ENCODE measurements at places on chromosomes 4 and X.

- DNase-seq: no peak
These were observed 33.6 kb downstream of the ELOVL6 start for GRCh38 chr4:110164856-110165255.

DNA sequence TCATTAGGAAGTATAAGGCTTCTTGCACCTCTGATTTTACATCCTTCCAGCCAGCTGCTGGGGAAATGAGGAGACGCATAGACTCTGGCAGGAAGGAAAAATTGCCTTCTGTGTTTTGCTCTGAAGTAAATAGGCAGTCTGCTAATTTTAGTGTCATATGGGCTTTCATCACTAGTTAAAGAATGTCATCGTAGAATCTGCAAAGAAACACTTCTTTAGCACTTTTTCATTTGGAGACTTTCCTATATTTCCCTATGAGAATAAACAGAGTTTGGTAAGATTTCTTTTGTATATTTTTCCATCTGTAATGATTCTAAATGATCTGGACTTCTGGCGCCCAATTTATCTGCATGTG, 3.3 kb downstream of the ADGRL3 start:
- no peak for DNase-seq

GRCh38 chr4:6806924-6807626, 24.5 kb downstream of the KIAA0232 start:
- no peak for DNase-seq

GRCh38 chr4:172134521-172134920, 321.3 kb downstream of the GALNTL6 start:
- no peak for DNase-seq

GRCh38 chrX:9534686-9535085, 69.8 kb downstream of the TBL1X start:
- no peak for DNase-seq

DNA sequence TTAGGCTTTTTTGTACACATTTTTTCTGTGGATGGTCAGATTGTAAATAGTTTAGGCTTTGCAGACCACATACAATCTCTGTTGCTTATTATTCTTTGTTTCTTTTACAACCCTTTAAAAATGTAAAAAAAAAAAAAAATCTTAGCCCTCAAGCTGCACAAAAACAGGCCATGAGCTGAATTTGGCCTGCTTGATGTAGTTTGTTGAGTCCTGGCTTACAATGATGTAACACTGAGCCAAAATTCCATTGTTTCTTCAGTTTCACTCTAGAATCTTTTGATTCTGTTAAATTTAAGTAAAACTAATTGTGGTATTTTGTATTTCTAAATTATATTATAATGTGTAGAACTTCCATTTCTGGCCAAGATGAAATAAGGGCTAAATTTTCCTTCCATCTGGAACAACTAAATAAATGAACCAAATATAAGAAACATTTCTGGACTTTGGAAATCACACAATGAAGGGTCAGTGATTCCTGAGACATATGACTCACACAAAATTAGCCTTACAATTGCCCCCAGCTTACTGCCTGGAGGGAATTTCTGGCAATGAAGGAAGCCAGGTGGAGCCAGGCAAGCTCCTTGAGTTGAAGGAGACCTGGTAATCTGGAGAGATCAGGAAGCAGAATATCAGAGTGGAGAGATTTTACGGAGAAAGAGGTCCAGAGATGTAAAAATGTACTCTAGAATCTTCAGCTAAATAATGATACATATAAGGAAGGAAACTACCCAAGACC, 29.8 kb downstream of the IQCM start:
- no peak for DNase-seq

GRCh38 chr4:84264652-84265051, 234.4 kb downstream of the NKX6-1 start:
- no peak for DNase-seq

- DNase-seq: no peak
These were observed 24.4 kb upstream of the PIGA start for GRCh38 chrX:15359701-15360100.

- DNase-seq: no peak
These were observed 146.0 kb downstream of the STIM2 start for GRCh38 chr4:27006646-27007045.

DNA sequence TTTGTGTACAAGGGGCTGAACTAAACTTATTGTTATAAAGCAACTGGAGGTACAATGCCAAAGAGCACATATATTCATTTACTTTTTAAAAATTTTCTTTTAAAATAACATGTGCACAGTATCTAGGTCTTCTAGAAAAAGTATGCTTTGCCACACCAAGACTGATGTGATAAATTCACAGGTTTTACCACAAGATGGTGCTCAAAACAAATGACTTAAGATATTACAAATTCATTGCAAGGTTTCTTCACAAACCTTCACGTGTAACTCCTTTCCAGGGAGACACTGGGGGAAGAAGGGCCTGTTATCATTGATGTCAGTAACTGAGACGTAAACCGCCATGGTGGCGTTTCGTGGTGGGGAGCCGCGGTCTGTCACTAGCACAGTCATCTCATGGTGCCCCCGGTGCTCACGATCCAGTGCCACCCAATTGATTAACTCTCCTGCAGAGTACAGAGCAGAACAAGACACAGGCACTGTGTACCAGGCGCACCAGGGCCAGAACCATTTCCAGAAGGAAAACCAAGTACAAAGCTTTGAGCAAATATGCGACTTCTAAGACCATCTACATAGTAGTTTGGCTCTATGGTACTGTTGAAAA, 162.2 kb downstream of the DCHS2 start:
- no peak for DNase-seq

- DNase-seq: no peak
These were observed 99.1 kb upstream of the AFAP1 start for GRCh38 chr4:8038719-8039251.

DNA sequence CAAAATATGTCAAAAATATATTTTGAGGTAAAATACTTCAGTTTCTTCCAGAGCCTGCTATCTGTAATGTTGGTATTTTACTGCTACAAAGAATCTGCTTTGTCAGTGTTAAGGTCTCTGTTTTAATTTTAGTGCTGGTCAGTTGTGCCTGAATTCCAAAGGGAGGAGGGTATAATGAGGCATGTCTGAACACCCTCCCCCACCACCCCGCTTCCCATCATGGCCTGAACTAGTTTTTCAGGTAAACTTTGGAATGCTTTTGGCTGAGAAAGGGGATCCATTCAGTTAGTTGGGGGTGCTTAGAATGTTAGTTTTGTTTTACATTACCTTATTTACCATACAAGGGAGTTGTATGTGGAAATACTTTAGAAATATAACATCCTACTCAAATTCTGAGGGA, 158.5 kb downstream of the MID1IP1 start:
- no peak for DNase-seq

DNA sequence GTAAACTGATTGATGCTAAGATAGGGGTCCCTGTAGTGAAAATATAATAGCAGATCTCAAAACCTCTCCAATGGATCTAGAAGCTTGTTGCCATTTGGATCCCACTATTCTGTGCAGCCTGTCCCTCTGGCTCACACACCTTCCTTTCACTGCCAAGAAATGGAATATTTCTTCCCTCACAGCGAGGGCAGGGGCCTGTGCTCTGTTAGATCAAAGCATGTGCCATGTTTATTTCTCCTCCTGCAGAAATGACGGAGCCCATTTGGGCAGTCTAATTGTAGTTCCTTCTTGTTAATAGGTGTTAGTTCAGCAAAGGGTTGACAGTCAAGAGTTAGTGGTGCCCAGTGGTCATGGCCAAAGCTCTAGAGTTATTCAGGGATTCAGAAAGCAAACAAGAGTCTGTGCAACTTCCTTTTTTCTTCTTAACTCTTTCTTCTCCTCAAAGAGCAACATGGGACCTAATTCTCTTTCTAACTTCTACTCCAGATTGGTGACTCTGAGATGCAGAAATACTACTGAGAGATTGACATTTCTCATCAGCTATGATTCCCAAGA, 106.8 kb downstream of the STOX2 start:
- no peak for DNase-seq

- peak; percentile 90 for DNase-seq
These were observed 104.0 kb downstream of the FAM53A start for GRCh38 chr4:1579901-1580691.

DNA sequence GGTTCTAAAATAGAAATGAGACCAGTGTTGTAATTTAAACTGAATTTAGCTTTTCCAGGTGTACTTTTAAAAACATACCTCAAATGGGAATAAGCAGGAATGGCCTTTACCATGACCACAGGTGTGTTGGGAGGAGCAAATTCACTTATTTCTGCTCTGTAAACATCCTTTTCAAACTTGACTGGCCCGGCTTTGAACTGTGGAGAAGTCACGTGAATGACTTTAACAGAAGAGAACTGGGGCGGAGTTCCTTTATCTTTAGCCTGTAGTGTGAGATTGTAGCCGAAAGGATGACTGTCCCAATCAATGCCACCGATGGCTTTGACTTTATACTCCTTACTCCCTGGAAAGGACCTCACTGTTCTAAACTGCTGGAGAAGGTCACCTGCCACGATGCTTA, 15.1 kb downstream of the FAT1 start:
- no peak for DNase-seq

GRCh38 chr4:98502031-98502430, 156.4 kb downstream of the TSPAN5 start:
- no peak for DNase-seq

GRCh38 chrX:132958091-132958703, at the start of gene HS6ST2:
TSS of gene HS6ST2 (minus strand) at chrX:132958629.
- no peak for DNase-seq

- no peak for DNase-seq
These were observed 79.7 kb downstream of the KIT start for GRCh38 chr4:54737421-54737820.

DNA sequence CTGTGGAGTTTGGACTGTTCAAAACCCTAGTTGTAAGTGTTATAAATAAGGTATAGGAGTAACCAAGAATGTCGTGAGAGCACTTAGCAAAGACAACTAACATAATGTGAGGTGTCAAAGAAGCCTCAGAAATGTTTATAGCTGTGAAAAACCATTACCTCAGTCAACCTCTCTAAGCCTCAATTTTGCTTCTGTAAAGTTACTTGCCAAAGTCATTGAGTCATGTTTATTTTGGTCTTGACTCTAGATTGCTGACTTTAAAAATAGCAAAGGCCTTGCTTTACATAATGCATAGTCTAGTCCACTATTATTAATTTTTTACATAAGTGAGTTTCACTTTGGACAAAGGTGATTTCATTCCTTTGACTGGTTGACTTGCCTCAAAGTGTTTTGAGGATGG, 257.6 kb upstream of the CXXC4 start:
- no peak for DNase-seq

DNA sequence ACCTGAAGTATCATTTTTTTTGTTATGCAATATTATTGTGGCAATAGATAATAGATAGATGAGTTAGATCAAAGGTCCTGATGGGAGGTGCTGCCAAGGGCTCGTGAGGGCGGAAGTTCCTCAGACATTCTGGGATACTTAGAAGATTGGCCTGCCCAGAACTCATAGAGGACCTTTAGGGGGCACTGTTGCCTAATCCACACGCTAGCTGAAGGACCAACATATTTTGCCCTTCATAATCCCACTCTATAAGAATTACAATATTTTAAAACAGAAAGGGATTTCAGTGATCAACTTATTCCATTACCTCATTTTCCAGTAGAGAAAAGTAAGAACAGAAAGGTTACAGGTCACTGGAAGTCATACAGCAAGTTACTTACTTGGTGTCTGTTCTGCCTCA, 22.9 kb upstream of the COX7B2 start:
- DNase-seq: no peak

GRCh38 chrX:25019707-25020390, 4.1 kb upstream of the ARX start:
- no peak for DNase-seq

DNA sequence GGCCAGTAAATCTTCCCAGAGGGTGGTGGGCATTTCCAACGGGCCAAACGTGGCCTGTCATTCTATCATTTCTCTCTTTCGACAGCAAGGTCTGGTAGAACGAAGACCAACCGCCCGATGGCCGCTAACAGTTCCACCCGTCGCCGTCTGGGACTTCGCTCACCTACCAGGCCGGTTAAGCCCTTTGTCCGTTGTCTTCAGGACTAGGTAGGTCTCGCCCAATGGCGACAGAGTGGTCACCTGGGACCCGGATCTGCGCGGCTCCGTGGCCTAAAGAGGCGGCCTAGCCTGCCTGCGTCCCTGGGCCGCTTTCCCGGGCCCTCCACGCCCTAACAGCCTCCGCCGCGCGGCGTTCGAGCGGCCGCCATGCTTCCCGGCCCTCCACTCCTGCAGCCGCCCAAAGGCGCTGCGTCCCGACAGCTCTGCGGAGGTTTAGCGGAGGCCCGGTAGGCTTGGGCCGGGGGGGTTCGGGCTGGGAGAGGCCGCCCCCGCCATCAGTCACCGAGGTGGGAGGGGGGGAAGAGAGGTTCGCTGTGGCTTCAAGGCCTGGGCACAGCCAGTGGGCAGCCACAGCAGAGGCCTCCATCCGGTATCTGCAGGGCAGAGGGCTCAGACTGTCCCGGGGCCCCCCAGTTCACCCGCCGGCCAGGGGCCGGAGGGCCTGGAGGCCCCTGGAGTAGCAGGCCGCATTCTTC, 194.0 kb upstream of the BRWD3 start:
- DNase-seq: no peak

DNA sequence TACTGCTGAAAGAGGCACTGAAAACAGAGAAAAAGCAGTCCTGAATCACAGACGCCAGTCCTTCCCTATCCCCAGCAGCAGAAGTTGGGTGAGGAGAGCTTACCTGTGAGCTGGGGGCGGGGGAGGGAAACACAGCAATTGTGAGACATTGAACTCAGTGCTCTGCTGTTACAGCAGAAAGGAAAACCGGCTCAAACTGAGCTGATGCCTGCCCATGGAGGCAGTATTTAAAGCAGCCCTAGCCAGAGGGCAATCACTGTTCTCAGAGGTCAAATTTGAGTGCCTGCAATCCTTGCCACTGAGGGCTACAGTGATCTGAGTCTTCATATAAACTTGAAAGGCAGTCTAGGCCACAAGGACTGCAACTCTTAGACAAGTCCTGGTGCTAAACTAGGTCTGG, 220.7 kb downstream of the GRXCR1 start:
- no peak for DNase-seq

DNA sequence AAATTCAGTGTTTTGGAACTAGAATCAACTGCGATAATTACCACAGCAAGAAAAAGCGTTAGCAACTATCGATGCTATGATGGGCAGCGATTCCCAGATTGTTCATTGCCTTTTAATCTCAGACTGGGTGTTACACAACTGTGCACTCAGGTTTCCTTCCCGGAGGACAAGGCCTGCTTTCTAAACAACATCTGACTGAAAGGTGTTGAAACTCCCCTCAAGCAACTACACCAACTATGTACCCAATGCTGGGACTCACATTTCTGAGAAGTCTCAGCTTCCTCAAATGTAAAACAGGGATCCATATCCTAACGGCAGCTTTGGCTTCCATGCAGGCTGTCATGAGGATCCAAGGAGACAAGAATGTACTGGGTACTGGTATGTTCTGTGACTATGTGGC, 8.2 kb downstream of the GABRE start:
- no peak for DNase-seq
